T-helper 2 cell treated with Interferon-gamma antibody and Interleukin-4, amounts not matched to agents 5 μg/mL and 100 μg/mL, for 36 hours (primary cell): ENCODE measurements at places on chromosomes 7 and 10.

GRCh38 chr7:134554417-134554966 is 5.6 kb downstream of the AKR1B15 start:
- no peak for DNase-seq

- no peak for DNase-seq
Observed at GRCh38 chr7:74199551-74200355, 10.1 kb upstream of the LAT2 start.

DNA sequence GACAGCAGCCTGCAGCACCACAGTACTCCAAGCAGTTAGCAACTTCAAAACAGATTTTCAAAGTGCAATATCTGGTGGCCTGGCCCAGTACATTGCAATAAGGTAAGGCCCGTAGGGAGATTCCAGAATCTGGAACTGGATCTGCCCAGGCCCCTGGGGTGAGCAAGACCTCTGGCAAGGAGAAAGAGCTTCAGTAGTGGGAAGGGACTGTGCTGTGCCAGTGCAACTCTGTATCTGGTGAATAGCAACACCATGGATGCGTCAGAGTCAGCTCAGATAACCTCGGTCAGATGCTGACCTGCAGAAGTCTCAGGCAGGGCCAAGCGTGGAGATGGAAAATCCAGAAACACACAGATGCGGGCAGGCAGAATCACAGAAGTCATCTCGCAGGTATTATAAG is 30.3 kb downstream of the ELMO1 start:
- no peak for DNase-seq

DNA sequence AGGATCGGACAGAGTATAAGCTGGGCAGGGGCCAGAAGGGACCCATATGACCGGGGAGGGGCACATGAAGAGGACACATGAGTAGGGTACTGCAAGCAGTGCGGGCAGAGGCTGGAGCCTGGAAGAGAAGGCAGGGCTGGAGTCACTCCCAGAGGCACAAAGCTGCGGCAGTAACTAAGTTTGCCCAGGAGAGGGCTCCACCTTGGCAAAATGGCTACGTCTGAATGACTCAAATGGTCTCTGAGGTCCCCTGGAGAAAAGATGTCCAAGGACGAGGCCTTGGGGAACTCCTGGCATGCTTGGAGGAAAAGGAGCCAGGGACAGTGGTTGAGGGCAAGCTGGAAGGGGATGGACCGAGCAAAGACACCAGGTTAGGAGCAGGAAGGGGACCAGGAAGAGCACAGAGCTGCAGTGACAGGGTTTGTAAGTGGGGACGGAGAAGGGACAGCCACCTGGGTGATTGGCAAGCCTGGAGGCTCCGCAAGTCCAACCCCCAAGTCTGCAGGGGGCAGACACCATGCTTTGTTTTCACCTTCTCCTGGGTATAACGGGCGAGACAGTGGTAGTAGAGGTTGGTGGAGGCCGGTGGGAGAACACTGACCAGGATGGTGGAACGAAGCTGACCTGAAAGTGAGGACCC is 43.1 kb upstream of the LBX1 start:
- peak; percentile 36 for DNase-seq

- peak; percentile 68 for DNase-seq
Observed at GRCh38 chr10:132446661-132447445, 49.9 kb downstream of the PWWP2B start.

GRCh38 chr10:122078965-122079795 is 90.2 kb downstream of the TACC2 start:
- DNase-seq: no peak
